ENCODE measurements at places on chromosomes 7 and 10. TPM values are rescaled to one million over a fixed set of nuclear protein-coding genes. Genes with fewer than 3 reads are reported as not detected.

DNA sequence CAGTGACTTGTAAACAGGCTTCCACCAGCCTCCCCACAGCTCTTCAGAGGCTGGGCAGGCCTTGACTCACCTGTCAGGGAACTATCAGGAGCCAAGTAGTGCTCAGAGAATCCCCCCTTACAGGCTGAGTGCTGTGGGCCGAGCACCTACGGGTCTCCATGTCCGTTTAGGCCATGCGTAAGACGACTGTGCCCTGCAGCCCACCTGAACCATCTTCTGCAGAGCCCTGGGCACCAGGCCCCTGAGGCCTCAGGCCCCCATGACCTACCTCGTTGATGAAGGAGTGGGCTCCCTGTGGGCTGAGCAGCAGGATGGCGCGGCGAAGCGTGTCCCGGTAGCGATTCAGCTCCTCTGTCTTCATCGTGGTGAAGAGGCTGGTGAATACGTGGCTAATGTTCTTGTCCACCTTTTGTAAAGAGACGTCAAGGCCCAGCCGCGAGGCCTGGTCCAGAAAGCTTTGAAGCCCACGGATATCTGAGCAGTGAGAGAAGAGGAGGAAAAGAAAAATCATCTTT, 228.0 kb downstream of the GRID1 start:
- DNase-seq: no peak

- no peak for DNase-seq
These were observed 409.1 kb downstream of the SDK1 start for GRCh38 chr7:3710122-3710521.

DNA sequence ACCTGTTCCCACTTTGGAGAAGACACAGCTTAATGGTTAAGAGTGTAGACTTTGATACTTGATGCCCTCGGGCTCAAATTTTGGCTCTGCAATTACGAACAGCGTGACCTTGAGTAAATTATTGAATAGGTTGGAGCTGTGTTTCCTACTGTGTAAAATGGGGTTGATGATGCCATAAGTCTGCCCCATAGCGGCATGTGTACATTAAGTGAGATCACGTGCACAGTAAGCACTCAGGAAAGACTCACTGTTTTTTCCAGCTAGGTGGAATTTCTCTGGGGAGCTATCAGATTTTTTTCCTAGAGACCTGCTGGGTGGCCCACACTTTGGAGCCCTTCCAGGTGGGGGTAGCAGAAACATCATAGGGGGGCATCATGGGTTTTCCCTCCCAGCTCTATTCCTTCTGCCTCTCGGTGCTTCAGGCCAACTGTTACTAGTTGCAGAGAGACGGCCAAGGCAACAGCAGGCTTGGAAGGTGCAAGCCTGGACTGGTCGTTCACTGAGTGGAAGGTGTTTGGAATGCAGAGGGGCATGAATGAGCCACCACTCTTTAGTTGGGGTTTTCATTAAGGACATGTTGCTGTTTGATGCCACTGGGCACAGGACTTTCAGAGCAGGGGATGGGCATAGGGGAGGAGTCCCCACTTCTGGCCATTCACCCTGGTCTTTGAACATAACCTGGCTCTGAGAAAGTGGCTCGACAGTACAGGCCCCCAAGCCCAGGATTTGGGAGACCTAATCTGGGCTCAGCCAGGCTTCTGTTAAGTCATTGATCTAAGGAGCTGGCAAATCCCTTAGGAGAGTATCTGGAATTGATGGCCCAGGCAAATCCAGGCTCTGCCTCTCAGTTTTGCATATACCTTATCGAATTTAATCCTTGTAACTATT, 64.0 kb downstream of the SYPL1 start:
- DNase-seq: peak; percentile 30

- no peak for DNase-seq
These were observed 43.7 kb downstream of the JAZF1 start for GRCh38 chr7:28136885-28137284.

Gene FAM237B
- total RNA-seq: not detected

Gene NPSR1
- total RNA-seq: not detected

DNA sequence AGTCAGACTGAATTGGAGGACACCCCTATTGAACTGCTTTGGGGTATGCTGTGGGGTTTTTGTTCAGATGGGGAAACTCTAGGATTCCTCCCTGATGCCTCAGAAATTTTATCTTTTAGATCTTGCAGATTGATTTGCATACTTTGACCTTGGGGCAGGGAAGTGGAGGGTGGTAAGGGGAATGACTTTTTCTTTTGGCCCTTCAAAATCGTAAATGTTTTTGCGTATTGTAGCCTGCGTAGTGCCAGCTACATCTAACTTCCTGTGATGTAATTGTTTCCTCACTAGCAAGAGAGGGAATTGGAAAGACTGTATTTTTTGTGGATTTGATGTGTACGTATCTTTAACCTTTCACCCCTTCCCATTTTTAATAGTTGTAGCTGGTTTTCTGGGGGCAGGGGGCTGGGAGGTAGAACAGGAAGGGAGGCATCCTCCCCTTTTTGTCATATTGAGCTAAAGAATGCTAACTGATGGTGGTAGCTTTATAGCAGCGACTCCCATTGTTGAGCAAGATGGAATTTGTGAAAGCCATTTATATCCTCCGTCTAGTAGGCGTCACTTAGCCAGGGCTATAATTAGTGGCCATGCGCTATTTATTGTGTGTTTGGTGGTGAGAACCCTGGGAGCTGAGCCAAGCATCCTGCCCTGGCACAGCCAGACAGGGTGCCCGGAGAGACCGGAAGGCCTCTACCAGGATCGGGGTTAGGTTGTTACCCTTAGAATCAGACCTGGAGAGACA, 11.3 kb downstream of the DUSP5 start:
- no peak for DNase-seq

GRCh38 chr10:29926693-29927048, 132.7 kb downstream of the JCAD start:
- no peak for DNase-seq

- peak; percentile 79 for DNase-seq
These were observed 222.9 kb upstream of the SH2B2 start for GRCh38 chr7:102063690-102064180.
